Nucleus accumbens (tissue), 56 donors: ENCODE measurements at places on chromosomes 11 and 22.
A peak's percentile ranks its signal among the peaks of the same experiment; 100 is the strongest.

- DNase-seq: no peak
These were observed 4.6 kb downstream of the PHOX2A start for GRCh38 chr11:72239313-72239848.

GRCh38 chr11:15157606-15158137 lies 42.9 kb downstream of the INSC start:
- DNase-seq: no peak

GRCh38 chr11:12270817-12271216 lies 106.6 kb upstream of the PARVA start:
- no peak for DNase-seq

DNA sequence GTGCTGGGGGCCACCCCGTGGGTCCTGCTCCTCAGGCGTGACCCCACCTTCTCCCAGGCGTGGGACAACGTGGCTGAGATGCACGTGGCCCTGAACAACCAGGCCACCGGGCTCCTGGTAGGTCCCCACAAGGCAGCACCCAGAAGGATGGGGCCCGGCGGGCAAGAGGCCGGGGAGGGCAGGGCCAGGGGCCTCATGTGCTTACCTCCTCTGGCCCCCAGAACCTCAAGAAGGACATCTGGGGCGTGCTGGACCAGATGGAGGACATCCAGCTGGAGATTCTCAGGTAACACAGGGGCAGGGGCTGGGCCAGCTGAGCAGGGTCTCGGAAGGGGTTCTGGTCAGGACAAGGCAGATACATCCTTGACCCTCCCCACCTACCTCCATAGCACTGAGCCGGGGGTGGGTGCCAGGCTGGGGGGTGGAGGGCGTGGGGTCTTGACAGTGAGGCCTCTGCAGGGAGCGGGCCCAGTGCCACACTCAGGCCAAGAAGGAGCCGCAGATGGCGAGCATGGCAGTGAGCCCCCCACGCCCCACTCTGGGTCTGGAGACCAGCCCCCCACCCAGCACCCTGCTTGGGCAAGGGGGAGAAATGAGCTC lies 186.3 kb downstream of the IGLL1 start:
- DNase-seq: no peak

- peak; percentile 57 for DNase-seq
These were observed 2.2 kb upstream of the PNPLA3 start for GRCh38 chr22:43921370-43921769.

- no peak for DNase-seq
These were observed 16.7 kb downstream of the PHLDA2 start for GRCh38 chr11:2912498-2912897.

- no peak for DNase-seq
These were observed 36.7 kb upstream of the PLET1 start for GRCh38 chr11:112297248-112297866.

DNA sequence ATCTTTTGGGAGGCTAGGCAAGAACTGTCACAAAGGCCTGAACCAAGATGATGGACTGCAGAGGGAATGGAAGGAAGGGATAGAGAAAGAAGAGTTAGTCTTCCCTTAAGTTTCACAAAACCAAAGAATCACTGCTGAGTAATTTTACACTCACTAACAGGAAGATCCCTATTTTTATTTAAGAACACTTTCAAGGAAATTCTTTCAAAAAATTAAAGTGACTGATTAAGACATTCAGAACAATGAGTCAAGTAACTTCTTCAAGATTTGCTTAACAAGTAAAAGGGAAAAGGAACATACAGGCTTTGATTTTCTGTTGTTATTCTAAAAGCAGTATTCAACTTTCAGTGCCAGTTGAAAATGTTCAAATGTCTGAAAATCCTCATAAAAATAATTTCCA lies 3.1 kb downstream of the PITPNB start:
- DNase-seq: no peak

DNA sequence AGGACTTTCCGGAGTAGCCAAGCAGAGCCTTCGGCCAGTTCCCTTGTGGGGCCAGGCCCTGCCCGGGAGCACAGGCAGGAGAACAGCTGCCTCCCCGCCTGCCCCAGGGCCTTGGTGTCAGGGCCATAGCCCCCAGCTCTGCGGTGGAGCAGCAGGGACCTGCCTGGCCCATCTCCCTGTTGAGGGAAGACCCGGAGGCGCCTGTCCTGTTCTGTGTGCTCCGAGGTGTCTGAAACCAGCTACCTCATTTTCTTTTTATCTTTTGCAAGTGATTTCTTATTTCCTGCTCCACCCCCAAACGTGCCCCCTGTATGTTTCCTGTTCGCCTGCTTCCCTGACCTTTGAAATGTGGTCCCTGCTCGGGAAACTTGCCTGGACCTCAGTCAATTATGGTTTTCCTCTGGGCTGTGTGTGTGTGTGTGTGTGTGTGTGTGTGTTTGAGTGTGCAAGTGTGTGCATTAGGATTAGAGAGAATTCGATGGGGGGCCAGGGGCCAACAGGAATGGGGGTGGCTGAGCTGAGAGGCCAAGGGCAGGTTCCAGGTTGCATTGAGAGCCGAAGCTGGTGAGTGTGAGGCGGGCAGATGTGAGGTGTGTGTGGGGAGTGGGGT lies 19.1 kb downstream of the LRP5 start:
- DNase-seq: no peak

- no peak for DNase-seq
These were observed 9.9 kb upstream of the CUL5 start for GRCh38 chr11:107998761-107999160.

- DNase-seq: no peak
These were observed 61.4 kb downstream of the TP53I11 start for GRCh38 chr11:44889266-44889665.

DNA sequence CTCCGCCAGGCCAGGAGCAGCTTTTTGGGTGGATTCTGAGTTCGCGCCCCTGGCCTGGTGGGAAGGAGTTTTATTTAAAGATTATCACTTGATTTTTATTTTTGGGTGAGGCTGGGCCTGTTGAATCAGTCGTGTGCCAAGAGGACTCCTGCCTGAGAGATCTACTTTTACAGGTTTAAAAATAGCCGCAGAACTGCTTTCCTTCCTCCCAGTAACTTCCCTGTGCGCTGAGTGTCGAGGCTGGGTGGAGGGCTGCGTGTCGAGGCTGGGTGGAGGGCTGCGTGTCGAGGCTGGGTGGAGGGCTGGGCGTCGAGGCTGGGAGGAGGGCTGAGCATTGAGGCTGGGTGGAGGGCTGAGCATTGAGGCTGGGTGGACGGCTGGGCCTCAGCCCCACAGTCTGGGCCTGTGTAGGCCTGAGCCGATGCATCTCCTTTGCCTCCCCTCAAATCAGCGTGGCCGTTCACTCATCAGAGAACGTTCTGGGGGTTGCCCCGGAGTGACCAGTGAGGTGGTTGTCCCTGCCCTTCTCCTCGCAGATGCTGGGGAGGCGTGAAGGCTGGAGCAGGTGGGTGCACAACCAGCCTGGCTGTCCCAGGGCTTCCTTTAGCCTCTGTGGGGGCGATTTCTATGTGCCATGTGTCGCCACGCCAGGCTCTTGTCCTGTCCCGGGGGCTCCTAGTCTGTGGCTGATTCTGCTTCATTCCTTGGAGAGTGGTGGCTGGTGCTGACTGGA lies 30.1 kb downstream of the GRAMD4 start:
- DNase-seq: no peak

DNA sequence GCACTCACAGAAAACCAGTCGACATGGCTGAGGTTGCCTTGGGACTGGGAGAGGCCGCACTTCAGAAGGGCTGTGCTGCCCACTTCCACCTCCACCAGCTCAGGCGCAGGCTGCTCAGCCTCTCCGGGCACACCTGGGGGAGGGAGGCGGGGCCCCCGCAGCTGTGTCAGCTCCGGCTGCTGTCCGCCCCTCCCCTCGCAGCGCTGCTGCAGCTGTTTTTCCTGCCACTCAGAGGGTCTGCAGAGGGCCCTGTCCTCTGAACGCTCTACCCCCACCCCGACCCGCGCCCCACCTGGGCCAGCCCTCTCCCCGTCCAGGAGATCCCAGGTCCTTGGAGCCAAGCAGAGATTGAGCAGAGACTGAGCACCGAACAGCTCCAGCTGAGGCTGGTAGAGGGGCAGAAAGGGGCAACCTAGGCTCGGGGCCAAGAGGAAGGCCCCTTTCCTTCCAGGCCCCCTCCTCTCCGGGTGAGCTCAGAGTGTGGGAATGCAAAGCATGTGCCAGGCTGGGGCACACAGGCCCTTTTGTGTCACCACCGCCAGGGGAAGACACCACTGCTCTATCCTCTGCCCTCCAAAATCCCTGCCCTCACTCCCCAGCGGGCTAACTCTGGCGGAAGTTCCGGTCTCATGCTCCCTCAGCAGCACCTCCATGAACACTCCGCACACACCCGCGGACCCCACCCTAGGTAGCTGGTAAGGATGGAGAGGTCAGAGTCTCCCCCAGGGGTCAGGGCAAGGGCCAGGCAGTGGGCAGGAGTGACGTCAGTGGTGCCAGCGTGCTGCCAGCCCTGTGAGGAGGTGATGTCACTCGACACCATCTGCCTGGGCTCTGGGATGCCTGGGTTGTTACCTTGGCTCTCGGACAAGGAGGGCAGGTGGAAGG lies 1.6 kb downstream of the MCAM start:
- peak; percentile 67 for DNase-seq

GRCh38 chr22:44777364-44777755 lies 25.0 kb downstream of the ARHGAP8 start:
- DNase-seq: no peak

DNA sequence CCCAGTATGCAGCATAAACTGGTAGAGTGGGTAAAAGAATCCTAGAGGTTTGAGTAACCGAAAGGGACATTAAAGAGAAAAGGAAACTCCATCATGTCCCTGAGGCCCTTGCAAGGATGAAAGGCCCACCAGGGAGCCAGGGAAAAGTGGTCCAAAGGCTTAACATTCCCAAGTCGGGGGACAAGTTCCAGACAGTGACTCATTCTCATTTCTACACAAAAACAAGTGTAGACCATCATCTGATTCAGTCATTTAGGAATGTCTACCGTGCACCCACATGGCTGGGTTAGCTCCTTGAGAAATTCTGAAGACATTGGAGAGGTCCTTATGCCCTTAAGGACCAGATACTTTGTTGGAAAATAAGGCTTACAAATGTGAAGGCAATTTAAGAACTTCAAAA lies 4.8 kb upstream of the NOX4 start:
- DNase-seq: no peak

GRCh38 chr11:62370743-62371440 lies 33.6 kb downstream of the ASRGL1 start:
- no peak for DNase-seq

GRCh38 chr22:42190274-42190673 lies 59.7 kb upstream of the CYP2D6 start:
- DNase-seq: no peak

- no peak for DNase-seq
These were observed 13.1 kb downstream of the MS4A15 start for GRCh38 chr11:60769811-60770210.

DNA sequence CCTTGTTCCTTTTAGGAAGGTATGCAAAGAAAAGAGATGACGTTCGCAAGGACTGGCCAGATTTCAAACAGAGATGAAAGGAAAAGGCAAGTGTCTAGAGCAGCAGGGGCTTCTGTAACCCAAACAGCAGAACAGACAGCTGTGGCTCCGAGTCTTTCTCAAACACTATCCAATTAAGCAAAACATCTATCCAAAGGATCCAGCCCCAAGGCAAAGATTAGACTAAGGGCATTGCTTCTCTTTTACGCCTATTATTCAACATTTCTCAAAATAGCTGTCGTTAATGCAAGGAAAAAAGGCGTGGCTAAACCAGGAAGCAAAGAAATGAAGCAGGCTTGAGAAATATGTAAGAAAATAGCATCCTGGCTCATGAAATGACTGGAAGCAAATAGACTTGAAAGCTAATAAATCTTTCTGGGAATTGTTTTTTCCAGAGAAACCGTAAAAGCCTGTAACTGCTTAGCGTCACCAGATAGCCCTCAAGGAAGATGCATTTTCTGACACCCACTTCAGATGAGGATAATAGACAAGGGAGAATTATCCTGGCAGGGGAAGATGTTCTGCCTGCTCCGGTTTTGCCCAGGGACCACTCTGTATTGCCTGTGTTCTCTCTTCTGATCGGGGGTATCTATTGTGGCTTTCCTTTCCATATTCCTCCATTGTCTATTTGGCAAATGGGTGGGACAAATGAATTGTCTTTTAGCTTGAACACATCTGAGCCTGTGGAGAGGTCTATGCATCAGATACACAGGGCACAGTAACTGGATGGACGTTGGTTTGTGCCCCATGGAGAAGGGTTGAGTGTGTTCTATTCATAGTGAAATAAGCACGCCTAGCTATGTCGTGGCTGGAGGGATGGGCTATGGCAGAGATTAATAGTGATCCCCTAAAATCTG lies 20.2 kb downstream of the C11orf96 start:
- no peak for DNase-seq

- no peak for DNase-seq
These were observed 72.8 kb downstream of the CHST1 start for GRCh38 chr11:45592636-45593035.

- no peak for DNase-seq
These were observed 44.3 kb upstream of the H19 start for GRCh38 chr11:2041963-2042362.

DNA sequence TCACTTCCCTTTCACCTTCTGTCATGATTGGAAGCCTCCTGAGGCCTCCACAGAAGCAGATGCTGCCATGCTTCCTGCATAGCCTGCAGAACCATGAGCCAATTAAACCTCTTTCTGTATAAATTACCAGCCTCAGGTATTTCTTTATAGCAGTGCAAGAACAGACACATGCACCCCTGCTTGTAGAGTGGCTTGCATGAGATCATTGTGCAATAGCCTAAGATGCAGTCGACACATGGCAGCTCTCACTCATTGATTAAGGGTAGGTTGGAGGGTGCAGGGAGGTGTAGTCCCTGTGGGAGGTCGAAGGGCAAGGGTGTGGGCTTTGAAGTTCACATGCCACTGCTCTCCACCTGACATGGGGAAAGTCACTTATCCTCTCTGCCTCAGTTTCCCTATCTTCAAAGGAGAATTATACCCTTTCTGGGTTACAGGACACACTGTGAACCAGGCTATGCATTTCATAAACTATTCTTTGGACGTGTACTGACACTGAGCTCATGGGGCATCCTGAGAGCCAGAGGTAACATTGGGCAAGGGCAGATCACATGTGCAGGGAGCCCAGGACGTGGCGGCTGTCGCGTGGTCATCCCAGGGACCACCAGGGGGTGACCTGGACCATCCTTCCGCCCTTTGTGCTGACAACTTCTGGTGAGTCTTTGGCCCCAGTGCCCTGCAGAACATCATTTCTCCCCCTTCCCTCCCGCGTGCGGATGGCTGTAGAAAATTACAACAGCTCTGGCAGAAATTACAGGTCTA lies 69.2 kb upstream of the SHANK2 start:
- no peak for DNase-seq

- DNase-seq: peak; percentile 80
These were observed 6.8 kb upstream of the CHKA start for GRCh38 chr11:68127714-68128681.

GRCh38 chr11:121829159-121829643 lies 286.8 kb downstream of the BLID start:
- DNase-seq: no peak

DNA sequence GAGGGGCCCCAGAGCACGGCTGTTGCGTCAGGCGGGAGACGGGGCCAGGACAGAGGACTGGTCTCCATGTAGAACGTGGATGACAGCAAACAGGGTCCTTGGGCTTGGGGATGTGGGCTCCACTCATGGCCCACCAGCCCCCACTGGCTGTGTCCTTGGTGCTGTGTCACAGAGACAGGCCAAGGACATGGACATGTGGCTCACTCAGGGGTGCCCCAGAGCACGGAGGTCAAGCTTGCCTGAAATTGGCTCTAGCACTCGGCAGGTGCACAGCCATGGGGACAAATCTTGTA lies 14.4 kb downstream of the FADS2 start:
- no peak for DNase-seq

- DNase-seq: no peak
These were observed 18.5 kb downstream of the BLID start for GRCh38 chr11:122097419-122098001.
